ENCODE measurements at places on chromosomes 5 and 9.

GRCh38 chr5:88842784-88843183 is 40.2 kb downstream of the MEF2C start:
- DNase-seq = no peak

DNA sequence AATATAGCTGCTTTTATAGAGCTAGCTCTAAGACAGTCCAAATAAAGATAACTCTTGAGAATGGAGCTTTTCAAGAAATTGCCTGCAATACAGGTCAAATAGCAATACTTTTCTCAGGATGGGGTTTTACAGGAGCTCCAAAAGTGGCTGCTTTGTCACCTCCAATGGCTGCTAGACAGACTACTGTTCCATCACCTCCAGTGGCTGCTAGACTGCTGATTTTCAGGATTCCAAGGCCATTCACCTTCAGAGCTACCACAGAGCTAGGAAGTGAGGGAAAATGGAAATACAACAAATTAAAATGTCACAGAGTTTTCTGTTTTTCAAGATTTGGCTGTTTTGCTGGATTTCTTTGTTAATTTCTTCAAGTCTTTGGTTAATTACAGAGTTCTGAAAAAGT is 8.5 kb upstream of the ITGA1 start:
- no peak for DNase-seq

- DNase-seq = no peak
These were observed 31.5 kb downstream of the GALNT12 start for GRCh38 chr9:98838868-98839565.

GRCh38 chr5:16467363-16468219 is 2.0 kb upstream of the ZNF622 start:
- DNase-seq = no peak

GRCh38 chr9:113155911-113156588 is 5.2 kb downstream of the SLC31A2 start:
- no peak for DNase-seq

DNA sequence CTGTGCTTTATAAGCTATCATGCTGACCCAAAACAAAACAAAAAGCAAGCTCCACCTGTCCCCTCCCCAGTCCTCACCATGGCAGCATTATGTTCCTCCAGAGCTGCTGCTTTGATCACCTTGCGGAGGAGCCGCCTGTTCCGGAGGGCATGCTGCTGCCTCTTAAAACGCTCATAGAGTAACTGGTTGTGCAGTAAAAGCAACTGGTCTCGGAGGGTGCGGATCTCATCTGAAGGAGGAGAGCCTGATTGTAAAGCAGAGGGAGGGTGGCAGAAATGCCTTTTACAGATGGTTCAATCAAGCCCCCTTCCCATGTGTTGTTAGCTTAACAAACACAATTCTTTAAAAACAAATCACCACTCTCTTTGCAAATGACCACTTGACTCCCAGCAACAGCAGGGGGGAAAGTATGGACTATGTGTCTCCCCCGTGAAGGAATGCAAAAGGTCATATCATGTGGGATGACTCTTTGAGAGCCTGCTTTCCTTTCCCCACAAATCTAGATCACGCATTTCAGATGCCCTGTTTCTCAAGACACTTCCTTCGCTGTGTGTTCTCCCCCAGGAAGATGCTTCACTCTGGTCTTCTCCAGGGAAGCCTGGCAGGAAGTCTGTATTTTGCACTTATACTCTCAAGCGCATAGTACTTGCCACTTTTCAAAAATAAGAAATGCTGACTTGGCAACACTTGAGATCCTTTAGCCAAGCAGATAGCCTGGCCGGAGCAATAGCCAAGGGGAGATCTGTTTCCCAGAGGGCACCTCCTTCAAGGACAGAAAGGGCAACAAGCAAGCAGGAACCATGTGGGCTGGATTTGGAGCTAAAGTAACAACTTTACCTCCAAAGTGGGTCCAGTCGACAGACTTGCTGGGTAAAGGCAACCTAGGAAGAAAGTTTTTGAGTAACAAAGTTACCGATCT is 25.1 kb downstream of the SPACA9 start:
- DNase-seq = no peak

DNA sequence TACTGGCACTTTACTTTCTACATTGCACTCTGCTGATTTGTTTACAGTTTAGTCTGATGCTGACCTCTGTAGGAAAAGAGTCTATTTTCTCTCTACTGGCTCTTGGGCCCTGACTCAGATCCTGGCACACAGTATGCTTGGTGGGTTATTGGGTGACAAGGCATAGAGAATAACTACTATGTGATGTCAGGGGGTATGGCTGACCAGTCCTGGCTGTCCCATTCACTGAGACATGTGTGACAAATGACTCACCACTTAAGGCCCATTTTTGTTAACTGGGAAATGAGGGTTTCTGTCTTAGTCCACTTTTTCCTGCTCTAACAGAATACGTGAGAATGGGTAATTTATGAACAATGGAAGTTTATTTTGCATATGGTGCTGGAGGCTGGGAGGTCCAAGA is 66.4 kb downstream of the DAPK1 start:
- peak; percentile 77 for DNase-seq

GRCh38 chr5:119063579-119064379 is 7.1 kb upstream of the DMXL1 start:
- DNase-seq = no peak

DNA sequence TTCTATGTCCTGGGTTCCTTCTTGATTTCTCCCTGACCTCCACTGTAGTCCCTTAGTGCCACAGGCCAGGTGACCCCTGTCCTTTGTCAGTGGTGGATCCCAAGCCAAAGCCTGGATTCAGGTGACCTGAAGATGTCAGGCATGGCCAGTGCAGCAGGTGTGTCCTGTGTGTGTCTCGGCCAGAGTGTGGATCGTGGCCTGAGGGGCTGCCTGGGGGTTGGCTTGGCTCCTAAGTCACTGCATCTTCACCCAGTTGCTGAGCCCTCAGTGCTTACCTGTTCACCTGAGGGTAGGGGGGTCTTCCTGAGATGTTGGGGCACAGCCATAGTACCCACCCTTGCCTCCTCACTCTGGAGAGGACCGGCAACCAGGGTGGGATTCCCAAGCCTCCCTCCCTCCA is 61.8 kb upstream of the PITX1 start:
- DNase-seq = no peak

DNA sequence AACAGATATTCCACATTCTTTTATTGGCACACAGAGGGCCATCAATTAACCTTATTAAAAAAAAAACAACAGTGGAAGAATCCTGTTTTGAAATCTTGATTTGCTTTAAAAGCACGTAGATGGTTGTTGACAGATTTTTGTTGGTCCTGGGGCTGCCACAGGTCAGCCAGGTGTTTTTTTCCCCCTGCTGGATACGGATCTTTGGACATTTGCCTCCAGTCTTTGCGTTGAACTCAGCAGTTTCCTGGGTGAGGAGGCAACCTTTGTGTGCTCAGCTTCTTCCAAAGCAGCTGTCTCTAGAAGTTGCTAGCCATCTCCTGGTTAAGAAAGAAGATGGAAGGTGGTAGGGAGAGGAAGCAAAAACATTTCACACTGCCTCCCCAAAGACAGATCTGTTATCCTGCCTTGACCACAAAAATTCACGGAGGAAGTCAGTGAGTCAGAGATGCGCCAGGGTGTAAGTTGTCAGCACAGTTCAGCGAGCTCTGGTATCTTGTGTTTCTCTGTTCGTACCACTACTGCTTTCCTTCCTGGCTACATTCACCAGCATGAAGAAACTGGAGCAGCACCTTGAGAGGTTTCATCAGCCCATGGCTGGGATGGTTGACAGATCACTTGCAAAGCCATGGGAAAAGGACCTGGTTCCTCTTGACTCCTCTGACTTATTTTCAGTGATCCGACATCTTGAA is 207.3 kb downstream of the ARHGAP26 start:
- DNase-seq = peak; percentile 74

- DNase-seq = no peak
These were observed 2.2 kb upstream of the GLRX start for GRCh38 chr5:95824747-95825146.

DNA sequence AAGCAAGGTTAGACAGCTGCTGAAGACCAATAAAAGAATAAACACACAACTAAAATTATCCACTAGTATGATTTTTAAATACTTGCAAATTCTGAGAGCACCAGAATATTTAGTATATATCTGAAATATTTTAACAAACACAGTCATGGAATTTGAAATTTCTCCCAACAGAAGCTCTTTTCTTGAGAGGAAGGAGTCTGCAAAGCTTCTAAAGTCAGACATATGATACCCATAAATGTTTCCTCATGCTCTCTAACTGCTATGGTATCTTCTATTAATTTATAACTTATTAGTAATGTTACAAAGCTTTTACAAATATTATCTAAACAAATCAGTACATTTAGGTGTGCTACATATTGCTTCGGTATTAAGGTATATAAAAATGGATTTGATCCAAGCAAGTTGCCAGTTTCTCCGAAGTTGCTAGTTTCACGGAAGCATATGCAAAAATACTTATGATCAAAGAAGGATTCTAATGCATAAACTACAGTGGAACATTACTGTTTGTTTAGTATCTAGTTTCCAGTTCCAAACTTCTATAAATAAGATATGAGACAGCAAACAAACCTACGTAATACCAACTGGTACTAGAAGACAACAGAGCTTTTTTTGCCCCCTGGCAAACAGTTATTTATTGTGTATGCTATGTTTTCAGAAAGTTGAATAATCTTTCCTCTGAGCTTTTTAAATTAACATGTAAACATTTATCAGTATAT is 22.0 kb downstream of the FNIP1 start:
- DNase-seq = no peak

DNA sequence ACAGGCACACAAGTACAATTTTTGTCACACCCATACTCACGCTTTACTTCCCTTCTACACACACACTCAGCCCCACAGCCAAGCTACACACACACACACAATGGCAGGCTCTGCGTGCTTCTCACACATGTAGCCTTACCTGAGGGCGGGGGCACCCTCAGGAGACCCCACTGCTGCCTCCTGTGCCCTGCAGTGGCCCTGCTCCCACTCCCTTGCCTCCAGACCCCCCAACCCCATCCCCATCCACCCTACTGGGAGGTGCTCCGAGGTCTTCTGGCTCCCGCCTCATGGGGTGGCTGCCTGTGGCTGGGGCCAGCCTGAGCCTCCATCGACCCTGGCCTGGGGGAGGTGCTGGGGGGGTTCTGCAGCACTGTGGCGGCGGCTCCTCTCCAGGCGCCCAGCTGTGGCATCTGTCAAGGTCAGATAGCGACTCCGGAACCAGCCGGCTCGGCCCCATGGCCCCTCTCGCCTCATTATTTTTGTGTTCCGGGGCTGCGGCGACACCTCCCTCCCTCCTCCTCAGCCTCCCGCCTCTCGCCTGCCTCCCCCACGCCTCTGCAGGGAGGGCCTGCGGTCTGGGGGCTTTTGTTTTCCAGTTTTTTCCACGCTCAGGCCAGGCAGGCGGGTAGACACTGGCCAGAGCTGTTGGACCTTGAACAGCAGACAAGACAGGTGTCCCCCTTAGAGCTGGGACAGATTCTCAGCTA is 21.7 kb downstream of the CXXC5 start:
- DNase-seq = no peak

- DNase-seq = no peak
These were observed 597.9 kb downstream of the PTPRD start for GRCh38 chr9:10014889-10015288.

GRCh38 chr5:32916648-32917047 is 205.5 kb downstream of the NPR3 start:
- peak; percentile 9 for DNase-seq

DNA sequence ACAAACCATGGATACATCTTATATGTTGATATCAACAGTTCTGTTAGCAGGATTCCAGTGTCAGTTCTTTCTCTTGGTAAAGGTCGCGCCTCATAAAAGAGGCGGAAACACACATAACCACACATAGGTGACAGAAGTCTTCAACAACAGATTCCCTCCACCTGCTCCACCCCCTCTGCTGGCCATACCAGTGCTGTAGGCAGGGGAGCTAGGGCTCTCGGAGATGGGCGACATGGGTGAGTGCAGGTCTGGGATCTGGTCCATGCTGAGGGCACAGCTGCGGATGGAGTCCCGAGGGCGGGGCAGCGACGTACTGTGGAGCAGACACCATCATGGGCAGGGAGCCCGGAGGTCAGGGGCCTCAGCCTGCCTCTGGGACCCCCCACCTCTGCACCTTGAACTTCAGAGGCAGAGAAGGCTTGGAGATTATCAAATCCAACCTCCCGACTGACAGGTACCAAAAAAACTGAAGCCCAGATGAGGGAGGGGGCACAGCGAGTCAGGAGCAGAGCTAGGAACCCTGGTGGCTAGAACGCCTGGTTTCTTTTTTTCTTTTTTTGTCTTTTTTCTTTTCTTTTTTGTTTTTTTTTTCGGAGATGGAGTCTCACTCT is 12.0 kb upstream of the TOR2A start:
- DNase-seq = no peak

GRCh38 chr5:22970491-22970890 is 117.3 kb upstream of the CDH12 start:
- DNase-seq = no peak

GRCh38 chr9:114914139-114914538 is 16.3 kb downstream of the TNFSF8 start:
- no peak for DNase-seq

DNA sequence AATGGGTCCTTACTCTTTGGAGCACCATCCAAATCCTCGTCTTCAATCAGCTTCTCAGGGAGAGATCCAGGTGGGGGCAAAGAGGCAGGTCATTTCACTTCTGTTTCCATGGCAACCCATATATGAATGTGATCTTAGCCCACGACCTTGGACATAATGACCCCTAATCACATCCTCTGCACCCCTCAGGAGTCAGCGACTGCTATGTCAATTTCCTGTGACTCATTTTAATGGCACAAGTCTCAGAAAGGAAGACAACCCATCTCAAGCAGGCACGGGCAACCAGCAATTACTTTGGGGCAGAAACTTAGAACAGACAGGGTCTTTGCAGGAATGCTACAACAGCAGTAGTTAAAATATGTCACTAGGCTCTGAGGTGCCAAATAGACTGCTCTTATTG is 591.2 kb downstream of the TLR4 start:
- no peak for DNase-seq

DNA sequence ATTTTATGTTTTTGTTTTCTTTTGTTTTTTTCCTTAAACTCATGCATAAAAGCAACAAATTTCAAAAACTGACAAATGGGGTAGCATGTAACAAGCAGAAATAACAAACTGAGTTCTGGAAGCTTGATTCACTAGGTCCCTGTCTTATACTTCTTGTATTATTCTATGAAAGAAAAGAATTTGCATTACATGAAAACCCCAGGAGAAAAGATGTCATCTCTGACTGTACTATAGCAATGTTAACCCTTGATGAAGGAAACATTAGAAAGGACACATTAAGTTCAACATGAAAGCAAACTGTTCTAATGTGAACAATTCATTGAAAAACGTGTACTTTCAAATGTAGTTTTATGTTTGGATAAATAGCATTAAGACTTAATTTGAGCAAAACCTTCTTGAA is 9.2 kb downstream of the RAB14 start:
- no peak for DNase-seq

GRCh38 chr9:32698706-32699277 is 63.3 kb upstream of the TAF1L start:
- DNase-seq = no peak

GRCh38 chr9:125538092-125538473 is 168.9 kb downstream of the MAPKAP1 start:
- DNase-seq = peak; percentile 92

GRCh38 chr9:34690983-34691935 is at the start of gene CCL19:
Gene CCL19, minus strand, starts transcription at chr9:34691276. Its CDS starts 137 bp downstream, at chr9:34691139.
- DNase-seq = no peak

All from Caki2 (cell line).